ENCODE measurements at places on chromosomes 5 and 9.
A peak's percentile ranks its signal among the peaks of the same experiment; 100 is the strongest.

- no peak for DNase-seq
Measured at GRCh38 chr9:132645306-132645705, 24.5 kb downstream of the DDX31 start.

- no peak for DNase-seq
Measured at GRCh38 chr9:79656169-79656568, 84.4 kb downstream of the TLE4 start.

GRCh38 chr5:5652181-5652580 is 229.7 kb downstream of the ICE1 start:
- DNase-seq, result no peak

DNA sequence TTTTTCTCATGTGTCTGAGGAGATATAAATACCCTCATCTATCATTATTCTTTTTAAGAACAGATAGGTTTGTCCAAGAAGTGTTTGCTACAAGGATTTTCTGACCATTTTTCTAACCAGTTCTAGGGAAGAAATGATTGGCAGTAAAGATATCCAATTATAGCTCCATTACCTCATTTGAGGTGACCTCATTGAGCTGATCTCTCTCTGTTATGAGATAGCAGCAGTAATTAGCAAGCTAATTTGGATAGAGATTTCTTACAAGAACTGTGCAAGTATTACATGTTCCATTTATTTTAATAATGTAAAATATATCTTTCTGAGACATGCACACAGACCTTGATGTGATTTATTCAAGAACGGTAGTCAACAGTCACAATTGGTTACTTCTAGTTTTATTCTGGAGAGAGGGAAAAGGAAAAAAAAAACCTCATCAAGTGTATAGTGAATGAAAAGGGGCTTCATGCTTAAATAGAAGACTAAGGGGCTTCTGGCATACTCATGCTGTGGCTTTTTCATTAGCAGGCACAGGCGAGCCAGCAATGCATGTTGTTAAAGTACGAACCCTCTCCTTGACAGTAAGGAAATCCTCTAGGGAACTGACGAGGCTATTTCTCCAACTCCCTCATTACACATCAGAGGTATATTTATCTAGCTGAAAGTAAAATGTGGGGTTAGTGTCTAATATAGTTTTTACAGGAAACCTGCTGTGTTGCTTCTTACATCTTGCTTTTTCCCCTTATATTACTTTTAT is 127.3 kb downstream of the NUDT12 start:
- DNase-seq, result no peak

GRCh38 chr9:16417161-16417560 is 453.3 kb downstream of the BNC2 start:
- no peak for DNase-seq

GRCh38 chr5:172544371-172545095 is 90.2 kb upstream of the SH3PXD2B start:
- peak; percentile 59 for DNase-seq

- peak; percentile 77 for DNase-seq
Measured at GRCh38 chr9:96031366-96031824, 155.9 kb downstream of the ERCC6L2 start.

- DNase-seq, result no peak
Measured at GRCh38 chr5:126972062-126972895, 58.1 kb downstream of the MARCHF3 start.

DNA sequence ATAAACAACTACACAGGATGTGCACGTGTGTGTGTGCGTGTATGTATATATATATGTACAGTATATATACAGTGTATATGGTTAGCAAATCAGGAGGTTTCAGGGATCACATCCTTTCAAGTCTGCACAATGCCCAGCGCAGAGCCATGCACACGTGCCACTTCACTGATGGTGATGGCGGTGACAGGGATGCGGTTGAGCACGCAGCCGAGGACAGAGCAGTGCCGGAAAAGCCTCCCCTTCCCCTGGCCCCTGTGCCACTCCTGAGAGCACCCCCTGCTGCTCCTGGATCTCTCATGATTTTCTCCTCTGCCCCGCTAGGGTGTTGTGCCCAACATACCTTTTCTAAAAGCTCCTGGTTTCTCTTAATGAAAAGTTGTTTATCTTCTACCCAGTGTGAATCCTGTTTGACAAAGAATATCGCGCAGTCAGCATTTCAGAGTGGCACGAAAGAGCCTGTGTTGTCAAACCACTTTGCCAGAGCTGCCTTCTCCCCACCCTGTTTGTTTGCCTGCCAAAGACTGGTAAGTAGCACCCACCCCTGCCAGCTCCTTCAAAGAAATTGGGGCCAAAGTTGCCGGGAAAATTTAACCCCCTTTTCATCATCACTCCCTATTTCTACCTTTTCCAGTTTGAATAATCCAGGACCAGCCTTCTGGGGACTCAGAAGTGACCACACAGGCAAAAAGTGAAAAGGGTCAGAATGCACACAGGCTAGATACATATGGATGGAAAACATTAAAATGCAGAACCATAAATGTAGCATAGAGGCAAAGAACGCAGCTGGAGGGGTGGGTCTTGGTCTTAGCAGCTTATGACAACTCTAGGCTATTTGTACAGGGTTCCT is 126.2 kb upstream of the DPYSL3 start:
- DNase-seq, result no peak

- DNase-seq, result no peak
Measured at GRCh38 chr9:8436786-8437185, 637.2 kb upstream of the DMAC1 start.

GRCh38 chr5:157345485-157345884 is 79.6 kb downstream of the CYFIP2 start:
- no peak for DNase-seq

GRCh38 chr9:86594724-86595123 is 240.5 kb upstream of the TUT7 start:
- DNase-seq, result no peak

DNA sequence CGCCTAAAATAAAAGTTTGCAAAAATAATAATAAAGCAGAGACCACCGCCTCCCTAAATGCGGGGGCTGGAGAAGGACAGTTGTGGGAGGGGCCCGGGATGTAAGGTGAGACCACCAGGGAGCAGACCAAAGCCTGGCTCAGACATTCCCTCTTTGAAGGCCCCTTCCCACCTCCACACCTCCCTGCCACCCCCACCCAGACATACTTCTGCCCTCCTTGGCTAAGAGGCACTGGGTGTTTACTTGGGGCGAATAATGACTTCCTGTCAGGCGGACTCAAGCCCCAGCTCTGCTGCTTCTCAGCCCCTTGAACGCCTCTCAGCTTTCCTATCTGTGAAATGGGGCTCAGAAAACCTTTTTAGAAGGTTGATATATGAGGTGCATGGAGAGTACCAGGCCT is 58.8 kb upstream of the GGTA1 start:
- no peak for DNase-seq

- no peak for DNase-seq
Measured at GRCh38 chr5:82414041-82414388, 135.9 kb upstream of the RPS23 start.
